ENCODE measurements at places on chromosomes 1 and 21.
A peak's percentile ranks its signal among the peaks of the same experiment; 100 is the strongest.

DNA sequence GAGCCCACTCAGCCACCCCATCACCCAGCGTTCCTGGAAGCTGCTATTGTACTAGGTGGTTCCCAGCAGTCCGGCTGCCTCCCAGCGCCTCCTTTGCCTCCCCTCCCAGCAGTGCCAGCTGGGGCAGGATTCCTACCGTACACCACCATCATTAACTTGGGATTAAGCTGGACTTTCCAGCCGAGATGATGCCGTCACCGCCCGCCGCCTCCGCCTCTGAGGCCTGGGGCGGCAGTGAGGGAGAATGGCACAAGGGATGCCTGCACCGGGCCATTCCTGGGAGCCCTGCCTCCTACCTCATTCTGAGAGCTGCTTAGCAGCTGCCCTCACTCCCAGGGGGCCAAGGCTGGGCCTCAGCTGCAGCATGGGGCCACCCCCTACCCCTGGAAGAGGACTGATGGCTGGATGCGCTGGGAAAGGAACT lies 13.2 kb downstream of the CNTN2 start:
- DNase-seq: no peak

DNA sequence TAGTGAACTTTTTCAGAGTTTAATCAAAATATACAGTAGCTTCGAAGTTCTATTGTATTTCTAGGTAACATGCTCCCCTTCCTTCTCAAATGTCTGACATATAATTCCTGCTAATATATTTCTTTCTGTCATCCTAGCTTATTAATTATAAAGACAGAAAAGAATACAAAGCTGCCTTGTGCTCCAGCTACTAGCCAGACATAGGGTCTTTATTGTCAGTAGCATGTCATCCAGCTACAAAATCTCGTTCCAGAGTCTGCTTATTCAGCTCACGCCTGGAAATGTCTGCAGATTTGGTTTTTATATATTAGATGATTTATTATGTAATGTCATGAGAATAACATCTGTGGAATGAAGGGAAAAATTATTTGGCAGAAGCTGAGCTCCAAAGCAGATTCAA lies 1102.8 kb downstream of the BRINP3 start:
- no peak for DNase-seq

- DNase-seq: no peak
Measured at GRCh38 chr1:64387389-64388285, 82.3 kb upstream of the CACHD1 start.

DNA sequence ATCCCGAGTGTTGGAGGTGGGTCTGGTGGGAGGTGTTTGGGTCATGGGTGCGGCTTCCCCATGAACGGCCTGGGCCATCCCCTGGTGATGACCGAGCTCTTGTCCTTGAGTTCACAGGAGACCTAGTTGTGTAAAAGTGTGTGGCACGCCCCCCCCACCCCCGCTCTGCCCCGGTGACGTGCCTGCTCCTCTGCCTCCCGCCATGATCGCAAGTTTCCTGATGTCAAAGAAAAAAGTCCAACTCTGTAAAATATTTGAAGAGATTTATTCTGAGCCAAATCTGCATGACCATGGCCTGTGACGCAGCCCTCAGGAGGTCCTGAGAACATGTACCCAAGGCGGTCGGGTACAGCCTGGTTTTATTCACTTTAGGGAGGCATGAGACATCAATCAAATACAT lies 125.1 kb upstream of the COL6A1 start:
- DNase-seq: no peak

- peak; percentile 78 for DNase-seq
Measured at GRCh38 chr1:159996653-159997052, 35.1 kb downstream of the PIGM start.

DNA sequence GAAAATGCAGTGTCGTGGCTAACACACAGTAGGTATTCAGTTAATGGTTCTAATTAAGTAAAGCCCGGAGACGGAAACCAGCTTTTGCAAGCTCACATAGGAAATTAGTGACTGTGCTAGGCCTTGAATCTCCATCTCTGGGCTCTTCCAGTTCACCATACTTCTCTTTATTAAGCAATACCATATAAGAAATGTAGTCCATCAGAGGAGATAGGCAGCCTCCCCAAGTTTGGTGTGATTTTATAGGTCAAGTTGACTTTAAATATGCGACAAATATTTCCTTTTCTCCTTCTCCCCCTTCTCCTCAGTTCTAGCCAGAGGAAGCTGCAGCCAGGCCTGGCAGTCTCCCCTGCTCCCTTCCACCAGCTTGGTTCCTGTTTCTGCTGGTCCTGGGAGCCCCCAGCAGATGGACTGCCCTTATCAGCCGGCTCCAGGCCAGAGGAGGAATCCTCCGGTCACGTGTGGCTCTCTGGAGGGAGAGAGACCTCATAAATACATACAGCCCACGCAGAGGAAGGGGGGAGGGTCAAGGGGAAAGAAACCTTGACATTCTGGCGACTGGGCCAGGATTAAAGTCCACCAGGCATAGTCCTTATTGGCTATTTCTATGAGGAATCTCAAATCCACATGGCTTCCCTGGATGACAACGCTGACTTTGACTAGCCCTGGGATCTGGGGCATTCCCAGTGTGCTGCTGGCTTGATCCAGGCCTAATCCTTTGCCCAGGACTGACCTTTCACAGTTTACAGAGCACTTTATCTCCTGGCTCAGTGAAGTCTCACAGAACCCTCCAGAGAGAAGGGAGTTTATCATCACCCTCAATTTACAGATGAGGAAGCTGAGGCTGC lies 115.1 kb upstream of the JUN start:
- no peak for DNase-seq

GRCh38 chr1:186183219-186183618 lies 191.8 kb downstream of the TPR start:
- DNase-seq: peak; percentile 80

- no peak for DNase-seq
Measured at GRCh38 chr1:59580257-59580656, 234.5 kb upstream of the HOOK1 start.

DNA sequence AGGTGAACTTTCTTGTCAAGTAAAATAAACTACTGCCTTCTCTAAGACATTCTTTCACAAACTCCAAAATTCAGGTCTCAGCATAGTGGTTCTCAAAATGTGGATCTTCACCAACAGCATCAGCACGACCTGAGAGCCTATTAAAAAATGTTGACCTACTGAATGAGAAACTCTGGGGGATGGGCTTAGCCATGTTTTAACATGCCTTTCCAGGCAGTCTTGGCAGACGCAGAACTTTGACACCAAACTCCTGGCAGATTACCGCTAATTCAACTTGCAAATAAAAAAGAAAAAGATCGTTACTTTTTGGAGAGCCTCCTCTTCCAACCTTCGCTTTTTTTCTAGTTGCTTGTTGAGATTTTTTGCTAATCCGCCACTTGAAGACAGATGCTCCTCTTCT lies 35.1 kb downstream of the ARHGAP29 start:
- DNase-seq: no peak

DNA sequence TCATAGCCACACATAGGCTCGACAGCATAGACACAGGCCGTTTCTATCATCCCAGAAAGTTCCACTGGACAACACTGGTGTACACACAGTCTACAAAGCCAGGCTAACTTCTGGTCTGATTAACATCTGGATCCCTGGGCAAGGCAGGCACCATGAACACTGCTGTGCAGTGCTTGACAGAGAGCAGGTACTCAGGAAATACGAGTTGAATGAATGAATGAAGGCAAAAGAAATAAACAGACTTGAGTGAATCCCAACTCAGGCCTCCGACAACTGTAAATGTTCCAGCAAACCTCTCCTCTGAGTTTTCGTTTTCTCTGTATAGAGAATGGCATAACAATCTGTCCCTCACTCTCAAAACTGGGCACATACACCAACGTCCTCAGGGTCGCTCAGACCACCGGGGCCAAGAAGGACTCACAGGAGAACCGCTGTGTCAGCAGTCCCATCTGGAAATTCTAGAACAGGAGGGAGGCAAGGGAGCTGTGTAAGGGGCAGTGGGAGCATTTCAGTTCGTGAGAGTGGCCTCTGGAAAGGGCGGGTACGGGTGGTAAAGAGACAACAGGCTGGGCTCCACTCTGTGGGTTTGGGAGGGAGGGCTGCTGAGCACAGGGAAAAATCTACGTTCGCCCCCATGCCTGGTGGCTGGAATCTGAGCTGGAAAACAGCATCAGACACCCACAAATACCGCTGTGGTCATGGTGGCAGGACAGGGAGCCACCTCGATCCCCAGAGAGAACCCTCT lies 15.1 kb upstream of the ECE1 start:
- DNase-seq: no peak

- no peak for DNase-seq
Measured at GRCh38 chr21:41520560-41521442, 12.8 kb upstream of the TMPRSS2 start.

- DNase-seq: no peak
Measured at GRCh38 chr21:17780539-17780938, 38.6 kb downstream of the C21orf91 start.

- DNase-seq: peak; percentile 4
Measured at GRCh38 chr1:241357366-241358340, 648 bp upstream of the RGS7 start.

GRCh38 chr21:28144653-28145052 lies 848.0 kb downstream of the LTN1 start:
- no peak for DNase-seq

- peak; percentile 57 for DNase-seq
Measured at GRCh38 chr1:211469938-211470529, 21.9 kb downstream of the RD3 start.

DNA sequence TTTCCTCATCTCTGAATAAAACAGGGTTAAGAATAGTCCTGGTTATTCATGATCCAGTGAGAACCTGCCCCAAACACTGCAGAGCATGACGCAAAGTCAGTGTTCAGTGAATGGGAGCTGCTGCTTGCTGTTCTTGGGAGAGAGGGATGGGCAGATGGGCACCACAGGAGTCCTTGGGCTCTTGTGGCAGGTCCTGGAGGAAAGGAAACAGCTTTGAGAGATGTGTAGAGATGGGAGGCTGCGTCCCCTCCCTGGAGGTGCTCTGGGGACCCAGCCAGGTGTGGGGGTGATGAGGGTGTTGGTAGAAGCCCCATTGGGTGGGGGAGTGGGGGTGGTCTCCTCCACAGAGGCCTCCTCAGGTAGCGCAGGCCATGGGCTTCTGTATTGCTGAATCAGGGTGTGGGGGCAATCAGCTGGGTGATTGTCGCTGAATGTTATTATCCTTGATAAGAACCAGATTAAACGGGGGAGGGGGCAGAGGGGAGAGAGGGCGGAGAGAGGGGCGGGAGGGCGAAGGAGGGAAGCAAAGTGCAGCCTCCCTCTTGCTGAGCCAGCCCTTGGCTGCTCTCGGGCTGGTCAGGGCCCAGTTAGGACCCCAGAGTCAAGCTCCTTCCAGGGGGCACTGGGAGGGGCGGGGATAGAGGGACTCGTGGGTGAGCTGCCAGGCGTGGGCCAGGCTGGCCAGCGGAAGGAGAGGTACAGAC lies 22.9 kb upstream of the CASZ1 start:
- DNase-seq: no peak

DNA sequence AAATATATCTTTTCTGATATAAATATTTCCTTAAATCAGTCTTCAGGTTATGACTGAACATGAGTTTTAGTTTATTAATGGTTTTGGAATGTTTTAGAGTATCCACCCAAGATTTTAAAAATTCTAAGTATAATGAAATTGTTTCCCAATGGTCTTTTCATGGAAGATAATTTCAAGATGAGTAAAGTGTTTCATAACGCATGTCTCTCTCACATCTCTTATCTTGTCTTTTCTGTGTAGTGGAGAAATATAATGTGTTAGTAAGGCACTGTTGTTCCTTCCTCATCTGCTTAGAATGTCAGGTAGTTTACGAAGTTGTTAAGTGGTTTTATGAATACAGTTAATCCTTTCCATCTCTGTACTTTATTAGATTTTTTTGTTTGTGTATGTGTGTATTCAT lies 49.6 kb downstream of the PLA2G4A start:
- DNase-seq: no peak

GRCh38 chr21:29371464-29371863 lies 72.7 kb downstream of the BACH1 start:
- DNase-seq: no peak

Measured in fibroblast of gingiva (primary cell).